Renal cortex interstitium (tissue), 15 donors: ENCODE measurements at places on chromosomes 2 and 18.

- DNase-seq, result no peak
Observed at GRCh38 chr2:168244318-168244717, 3.1 kb downstream of the STK39 start.

DNA sequence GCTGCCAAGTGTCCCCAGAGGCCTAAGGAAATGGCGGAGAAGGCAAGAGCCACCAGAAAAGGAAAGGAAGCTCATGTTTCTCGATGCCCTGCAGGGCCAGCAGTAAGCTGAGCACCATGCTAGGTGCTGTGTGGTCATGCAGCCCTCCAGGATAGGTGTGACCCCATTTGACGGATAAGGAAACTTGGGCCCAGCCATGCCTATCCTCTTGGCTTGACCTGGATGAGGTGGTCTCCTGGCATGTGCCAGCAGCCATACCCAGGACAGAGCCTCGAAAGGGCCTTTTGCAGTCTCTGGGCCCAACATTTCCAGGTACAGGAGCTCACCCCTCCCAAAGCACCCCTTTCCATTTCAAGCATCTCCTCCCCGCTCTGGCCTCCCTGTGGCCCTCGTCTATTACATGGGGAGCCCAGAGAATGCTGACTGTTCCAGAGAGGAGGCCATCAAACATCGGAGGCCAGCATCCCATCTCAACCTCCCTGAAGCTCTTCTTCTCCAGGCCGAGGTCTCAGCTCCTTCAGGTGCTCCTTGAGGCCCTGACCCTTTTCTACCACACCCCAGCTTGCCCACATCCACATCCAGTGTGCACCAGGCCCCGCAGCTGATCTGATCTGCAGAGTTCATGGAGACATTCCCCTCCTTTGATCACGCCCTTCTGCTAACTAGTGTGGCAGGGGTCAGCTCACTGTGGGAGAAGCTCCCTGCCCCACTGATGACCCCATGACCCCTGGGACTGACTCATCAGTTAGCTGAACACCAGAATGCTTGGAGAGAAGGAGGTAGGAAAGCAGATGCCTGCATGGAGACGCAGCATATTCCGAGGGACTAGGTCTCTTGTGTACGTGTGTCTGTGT, 208.4 kb downstream of the TNS1 start:
- DNase-seq, result no peak

- no peak for DNase-seq
Observed at GRCh38 chr2:68292108-68292710, 27.5 kb downstream of the CNRIP1 start.

GRCh38 chr2:82994151-82994550, 1464.9 kb downstream of the SUCLG1 start:
- no peak for DNase-seq
